ENCODE measurements at places on chromosomes 1 and 21.

GRCh38 chr1:229947968-229948367, 119.1 kb upstream of the GALNT2 start:
- no peak for DNase-seq

- no peak for DNase-seq
Observed at GRCh38 chr1:231020139-231020601, 19.9 kb downstream of the FAM89A start.

DNA sequence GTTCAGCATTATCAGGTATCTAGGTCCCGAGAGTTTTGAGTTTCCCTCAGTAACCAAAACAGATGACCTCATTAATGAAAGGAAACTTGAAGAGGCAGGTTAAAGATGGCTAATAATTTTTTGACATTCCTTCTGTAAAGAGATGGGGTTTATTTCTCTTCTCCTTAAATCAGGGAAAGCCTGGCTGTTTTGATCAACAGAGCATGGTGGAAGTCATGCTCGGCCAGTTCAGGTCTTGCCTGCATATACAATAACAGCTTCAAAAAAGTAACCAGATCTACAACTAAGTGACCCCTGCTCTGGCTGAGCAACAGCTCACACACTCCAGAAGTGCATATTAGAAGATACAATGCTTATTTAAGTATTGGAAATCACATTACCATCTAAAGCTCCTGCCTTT, 36.6 kb upstream of the POU2F1 start:
- no peak for DNase-seq

DNA sequence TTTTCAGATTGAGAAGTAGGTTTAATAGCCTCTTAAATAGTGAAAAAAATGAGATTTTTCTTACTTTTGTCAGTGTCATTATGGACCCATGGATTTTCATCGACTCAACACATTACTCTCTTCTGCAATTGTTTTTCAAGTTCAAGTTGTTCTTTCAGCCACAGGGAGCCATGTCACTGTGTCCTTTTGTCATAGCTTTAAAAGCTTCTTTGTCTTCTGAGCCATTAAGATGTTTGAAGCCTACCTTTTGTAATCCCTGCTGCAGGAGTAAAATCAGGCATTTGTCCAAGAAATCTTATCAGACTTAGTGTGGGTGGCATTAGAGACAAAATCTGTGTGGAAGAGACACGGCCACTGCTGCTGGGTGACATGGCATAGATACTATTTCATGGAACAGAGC, 92.8 kb upstream of the ZP4 start:
- no peak for DNase-seq

GRCh38 chr1:246907472-246907871, 24.3 kb downstream of the AHCTF1 start:
- DNase-seq, result no peak

DNA sequence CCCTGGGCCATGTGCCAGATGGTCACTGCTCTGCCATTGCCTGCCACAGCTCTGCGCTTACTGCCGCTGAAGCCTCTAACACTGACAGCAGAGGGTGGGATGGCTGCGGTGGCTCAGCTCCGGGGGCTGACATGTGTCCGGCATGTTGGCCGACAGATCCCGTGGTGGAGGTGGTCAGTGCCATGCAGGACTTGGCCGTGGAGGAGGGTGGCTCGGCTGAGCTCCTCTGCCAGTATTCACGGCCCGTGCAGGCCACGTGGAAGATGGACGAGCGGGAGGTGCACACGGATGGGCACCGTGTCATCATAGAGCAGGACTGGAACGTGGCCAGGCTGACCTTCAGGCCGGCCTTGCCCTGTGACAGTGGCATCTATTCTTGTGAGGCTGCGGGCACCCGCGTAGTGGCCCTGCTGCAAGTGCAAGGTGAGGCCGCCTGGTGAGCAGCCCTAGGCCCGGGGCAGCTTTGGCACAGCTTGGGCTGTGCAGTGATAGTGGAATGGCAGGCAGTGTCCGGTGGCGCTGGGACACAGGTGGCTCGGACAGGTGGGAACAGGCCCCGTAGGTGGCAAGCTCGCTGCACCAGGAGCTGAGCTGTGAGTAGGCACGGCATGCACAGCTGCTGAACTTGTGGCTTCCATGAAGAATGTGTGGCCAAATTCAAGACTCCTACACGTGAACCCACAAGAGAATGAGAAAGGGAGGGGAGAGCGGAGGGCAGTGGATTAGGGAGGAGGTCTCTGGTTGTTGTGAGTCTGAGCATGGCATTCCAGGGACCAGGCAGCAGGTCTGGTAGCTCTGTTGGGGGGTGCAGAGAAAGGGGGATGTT, 91.8 kb downstream of the TRIM11 start:
- no peak for DNase-seq

DNA sequence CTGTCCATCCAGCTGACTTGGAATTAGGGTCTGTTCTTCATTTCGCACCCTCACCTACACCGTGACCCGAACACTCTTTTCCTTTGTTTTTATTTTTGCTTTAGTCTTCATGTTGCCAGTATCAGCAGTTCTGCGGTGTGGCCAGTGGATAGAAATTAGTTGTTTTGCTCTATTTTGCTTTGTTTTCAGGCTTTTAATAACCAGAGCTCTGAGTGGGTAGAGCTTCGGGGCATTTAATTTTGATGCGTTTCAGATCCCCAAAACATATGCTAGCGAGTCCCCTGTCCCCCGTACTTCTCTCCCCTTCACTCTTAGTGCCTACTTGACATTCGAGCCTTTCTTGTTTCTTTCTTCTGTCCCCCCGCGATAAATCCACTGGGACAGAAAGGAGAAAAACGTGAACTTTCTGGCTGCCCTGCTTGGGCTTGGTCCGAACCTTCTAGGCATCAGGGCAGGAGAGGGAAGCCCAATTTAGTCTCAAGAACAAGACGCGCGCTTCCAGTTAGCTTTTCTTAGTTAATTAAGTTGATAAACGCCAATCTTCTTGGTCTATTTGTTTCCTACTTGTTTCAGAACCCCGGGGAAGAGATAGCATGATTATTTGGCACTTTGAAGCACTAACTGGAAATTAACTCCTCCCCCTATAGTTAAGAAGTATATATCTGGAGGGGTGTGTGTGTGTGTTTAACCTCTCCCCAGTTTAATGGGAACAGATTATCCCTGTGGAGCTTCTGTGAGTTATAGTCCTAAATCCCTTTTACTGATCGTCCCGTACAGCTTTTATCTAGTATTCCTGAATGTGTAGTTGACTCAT, 839 bp downstream of the SWT1 start:
- DNase-seq, result no peak

- DNase-seq, result no peak
Observed at GRCh38 chr1:18580047-18580446, 50.6 kb upstream of the PAX7 start.

- DNase-seq, result no peak
Observed at GRCh38 chr1:1200876-1201810, 5.2 kb downstream of the TNFRSF18 start.

DNA sequence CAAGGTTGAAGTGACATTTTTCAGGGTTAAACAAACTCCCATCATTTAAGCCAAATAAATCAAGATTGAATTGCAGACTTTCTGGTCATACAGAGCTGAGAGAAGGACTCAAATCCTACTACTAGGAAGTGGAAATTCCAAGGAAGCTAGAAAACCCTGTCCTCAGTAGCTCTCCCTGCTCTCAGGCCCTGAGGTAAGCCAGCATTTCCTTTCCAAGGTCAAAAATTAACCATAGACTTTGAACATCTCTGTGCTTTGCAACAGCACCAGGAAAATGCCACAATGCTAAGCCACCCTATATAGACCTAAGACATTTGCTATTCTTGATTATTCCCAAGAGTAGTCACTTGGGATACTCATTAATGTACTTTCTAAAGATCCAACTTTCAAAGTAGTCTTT, 45.1 kb downstream of the LUZP1 start:
- no peak for DNase-seq

DNA sequence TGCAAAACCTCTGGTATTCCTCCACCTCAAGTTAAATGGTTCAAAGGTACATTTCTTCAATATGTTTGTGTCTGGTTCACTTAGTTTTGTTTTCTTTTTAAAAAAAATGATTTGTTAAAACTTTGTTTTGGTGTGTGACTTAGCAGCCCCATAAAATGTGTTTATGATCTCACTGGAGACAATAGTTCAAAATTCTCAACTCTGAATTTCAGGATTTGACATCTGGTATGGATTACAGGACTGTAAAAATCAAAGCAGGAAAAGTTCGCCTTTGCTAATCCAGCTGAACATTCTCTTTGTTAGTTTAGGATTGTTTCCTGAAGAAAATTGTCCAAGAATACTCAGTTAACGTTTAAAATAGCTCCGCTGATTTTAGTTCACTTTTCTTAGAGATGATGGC, 231.7 kb downstream of the HMCN1 start:
- no peak for DNase-seq

DNA sequence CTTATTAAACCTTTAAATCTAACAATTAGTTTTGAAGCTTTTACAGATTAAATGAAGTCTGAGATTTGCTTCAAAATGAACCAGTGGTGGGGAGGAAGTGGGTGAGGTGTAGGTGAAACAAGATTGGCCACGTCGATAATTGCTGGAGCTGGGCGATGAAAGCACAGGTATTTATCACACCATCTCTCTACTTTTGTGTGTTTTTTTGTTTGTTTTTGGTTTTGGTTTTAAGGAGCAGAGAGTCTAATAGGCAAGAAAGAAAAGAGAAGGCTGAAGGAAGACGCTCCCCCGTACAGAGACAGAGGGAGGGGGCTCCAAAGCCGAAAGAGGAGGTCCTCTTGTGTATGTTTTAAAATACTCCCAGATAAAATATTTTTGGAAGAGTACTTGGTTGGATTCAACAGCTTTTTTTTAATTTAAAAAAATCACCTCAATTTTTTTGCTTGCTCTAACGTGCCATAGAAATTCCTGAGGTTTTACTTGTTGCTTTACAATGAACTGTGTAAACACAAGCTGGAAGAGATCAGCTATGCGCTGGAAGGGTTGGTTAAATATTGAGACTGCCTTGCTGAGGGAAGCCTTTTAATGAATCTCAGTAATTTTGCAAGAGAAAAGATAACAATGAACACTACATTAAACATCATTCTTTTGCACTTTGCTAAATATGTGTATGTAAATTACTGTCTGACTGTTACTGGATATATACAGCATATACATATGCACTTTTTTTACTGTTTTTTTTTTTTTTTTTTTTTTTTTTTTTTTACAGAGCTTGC, 6.7 kb upstream of the LGALS8 start:
- DNase-seq, result no peak

All from GM19239 (cell line).